ENCODE measurements at places on chromosomes 3 and 15. TPM values are rescaled to one million over a fixed set of nuclear protein-coding genes. Genes with fewer than 3 reads are reported as not detected.

Gene CERS3
- not detected for total RNA-seq

DNA sequence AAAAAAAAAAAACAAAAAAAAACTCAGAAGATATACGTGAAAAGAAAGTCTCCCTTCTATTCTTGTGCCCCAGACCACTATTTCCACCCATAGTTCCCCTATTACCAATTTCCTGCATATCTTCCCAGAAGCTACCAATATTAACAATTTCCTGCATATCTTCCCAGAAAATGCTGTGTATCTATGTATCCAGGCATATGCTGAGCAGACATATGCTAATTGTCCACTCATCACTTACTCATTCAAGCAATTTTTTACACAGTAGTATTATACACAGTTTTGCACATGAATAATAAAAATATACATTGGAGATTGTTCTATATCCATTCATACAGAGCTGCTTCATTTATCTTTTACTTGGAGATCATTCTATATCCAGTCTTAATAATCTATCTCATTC is 12.6 kb upstream of the SLMAP start:
- DNase-seq: no peak

DNA sequence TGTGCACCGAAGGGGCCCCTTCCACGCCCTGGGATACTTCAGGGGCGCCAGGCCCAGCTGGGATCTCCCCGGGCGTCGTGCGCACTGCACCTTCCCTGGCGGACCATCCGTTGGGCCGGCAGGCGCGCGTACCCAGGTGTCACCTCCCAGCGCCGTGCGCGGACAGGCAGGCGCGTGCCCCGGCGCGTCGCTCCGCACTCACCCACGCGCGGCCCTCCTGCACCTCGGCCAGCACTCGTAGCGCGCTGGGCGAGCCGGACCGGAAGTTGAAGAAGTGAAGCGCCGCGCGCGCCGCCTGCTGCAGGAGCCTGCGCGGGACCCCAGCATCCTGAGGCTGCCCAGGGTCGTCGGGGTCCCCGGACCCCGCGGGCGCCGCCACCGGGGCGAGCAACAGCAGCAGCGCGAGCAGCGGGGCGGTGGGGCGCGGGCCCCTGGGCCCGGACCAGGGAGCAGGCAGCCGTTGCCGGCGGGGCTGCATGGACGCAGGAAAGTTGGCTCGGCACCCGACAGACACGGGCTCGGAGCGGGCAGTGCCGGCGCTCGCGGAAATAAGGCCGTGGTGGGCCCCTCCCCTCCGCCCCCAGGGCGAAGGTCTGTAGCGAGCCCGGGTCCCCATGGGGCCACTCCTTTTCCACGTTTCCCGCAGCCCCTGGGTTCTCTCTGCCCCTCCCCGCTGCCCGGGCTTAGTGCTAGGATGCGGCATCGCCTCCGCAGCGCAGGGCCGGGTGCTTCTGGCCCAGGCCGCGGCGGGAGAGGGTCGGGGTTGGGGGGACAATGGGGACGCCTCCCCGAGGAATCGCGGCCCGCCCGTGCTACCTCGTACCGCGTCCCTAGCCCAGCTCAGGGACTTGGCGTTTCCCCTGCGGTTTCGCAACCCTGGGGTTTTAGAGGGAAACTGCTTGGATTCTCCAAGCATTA is at the start of gene RARRES1:
Gene RARRES1, minus strand, starts transcription at position 520 of the 918 bp plus-strand sequence. Its CDS starts 42 bp downstream, at position 478.
- DNase-seq: peak; percentile 56

Gene GPR160
- total RNA-seq: 11.1 TPM

GRCh38 chr15:101537483-101538080 is 48.1 kb upstream of the PCSK6 start:
- no peak for DNase-seq

- DNase-seq: no peak
These were observed 196.8 kb downstream of the PLCL2 start for GRCh38 chr3:17081520-17081919.

Gene MYL3
- total RNA-seq: not detected

DNA sequence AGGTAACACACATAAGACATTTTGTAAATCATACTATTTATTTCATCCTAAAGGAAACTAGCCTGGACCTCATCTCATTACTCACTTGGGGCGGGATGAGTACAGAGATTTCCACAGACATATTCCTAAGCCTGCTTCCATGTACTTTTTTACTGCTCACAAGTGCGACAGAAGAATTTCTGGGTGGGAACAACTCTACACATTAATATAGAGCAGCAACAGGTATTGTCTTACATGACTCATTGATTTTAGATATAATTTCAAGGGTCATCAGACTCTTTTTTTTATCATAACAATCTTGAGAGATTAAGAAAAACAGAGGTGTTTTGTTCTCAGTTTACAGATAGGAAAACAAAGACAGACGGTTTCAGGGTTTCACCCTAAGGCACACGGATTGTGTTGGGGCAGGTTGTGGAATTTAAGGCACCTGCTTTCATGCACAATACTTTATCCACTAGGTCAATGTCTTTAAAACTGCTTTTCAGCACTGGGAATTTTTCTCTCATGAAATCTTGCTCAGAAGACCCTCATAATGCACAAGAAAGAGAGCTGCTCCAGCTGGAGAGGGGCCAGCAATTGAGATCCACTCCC is 186.7 kb upstream of the CDIN1 start:
- peak; percentile 74 for DNase-seq

GRCh38 chr3:124264346-124264745 is 272.4 kb upstream of the ROPN1 start:
- no peak for DNase-seq

Gene CSTA
- 16.8 TPM for total RNA-seq

GRCh38 chr15:77327844-77328529 is 91.9 kb downstream of the PEAK1 start:
- no peak for DNase-seq

Gene ACP3
- 3.5 TPM for total RNA-seq

DNA sequence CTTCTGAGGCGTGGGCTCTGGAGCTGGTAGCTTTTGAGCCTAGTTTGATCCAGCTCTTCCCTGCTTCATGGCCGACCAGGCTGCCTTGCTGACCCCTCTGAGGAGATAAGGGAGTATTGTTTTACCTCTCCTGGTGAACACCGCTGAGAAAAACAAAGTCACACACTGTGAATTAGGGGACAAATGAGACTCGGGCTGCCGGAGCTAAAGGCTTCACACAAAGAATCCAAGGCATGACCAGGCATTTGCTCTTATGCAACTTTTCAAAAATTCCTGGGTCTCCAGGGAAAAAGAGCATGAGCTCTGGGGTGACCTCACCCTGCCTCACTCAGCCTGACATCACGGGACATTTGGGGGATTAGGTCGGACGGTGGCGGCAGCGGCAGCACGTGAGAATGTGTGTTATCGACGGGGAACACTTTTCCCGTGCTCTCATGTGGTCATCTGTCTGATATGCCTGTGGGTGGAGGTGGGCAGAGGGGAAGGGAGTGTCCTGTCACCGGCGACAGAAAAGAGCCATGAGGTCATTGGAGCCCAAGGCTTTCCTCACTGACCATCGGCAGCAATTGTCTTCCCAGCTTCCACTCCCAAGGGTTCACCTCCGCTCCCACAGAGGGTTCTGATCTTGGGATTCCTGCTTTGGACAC is 61.0 kb downstream of the TMEM44 start:
- peak; percentile 96 for DNase-seq

DNA sequence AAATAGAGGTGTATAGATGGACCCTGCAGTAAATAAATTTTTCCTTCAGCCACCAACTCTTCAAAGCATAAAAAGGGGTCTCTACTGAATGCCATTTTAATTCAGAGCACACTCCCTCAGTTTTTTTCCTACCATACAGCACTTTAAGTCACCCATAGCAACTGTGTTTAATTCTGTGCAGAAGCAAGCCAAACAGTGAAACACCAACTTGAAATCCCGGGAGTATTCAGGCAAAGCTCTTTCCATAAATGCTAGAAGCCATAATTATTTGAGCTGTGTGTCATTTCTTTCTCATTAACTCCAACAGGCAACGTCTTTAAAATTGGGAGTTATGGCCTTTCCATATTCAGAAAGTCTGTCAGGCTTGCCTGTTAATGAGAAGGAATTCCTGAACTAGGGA is 562.1 kb downstream of the GRM7 start:
- no peak for DNase-seq

DNA sequence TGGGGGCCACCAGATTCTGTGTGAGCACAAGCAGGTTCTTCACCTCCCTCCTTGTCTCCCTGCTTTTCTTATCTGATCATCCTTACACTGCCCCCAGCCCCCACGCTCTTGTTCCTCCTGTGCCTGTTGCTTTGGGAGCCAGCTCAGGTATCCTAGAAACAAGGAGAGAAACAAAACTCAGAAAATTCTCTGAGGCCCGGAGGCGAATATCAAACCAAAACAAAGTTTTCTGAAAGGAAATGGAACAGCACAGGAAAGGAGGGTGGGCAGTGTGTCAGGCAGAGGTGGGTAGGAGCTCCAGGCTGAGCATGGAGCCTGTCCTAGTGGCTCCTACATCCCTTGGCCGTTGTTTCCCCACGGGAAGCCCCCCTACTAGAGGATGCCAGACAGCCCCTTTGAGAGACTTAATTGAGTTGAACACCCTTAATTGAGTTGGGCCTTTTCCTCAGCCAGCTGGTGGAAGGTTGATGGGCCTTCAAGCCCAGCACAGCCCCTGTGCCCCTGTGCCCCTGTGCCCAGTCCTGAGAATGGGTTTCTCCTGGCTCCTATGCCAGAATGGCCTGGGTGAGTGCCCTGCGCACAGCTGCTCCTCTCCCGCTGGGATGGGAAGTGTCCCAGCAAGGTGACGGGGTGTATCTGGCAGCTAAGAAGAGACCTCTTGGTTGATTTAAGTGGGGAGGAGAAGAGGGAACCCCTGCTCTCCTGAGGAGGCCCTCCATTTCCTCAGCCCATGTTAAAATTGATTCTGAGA is 22.8 kb upstream of the JMJD7 start:
- DNase-seq: no peak
